ENCODE measurements at places on chromosomes 16 and 17.

DNA sequence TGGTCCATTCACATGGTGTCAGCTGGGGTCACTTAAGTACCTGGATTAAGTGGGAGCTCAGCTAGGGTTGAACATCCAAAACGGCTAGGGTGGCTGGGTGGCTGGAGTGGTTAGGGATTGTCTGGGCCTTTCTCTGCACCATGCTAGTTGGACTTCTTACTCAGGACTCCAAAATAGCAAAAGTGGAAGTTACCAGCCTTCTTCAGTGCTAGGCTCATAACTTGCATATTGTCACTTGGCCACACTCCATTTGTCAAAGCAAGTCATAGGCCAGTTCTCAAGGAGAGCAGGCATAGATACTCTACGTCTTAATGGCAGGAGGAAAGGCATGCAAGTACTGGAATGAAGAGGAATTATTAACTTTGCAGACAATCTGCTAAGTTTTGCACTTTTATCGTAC, 69.7 kb downstream of the ESRP2 start:
- DNase-seq: no peak
- no peak overlapping the region for H3K4me3 ChIP-seq
- no peaks in the 10 kb centered on the region for H3K4me1 ChIP-seq
- no peak overlapping the region for H3K27ac ChIP-seq

- H3K27me3 ChIP-seq: peaks cover 9% of the 10 kb centered on the region
- no peak for DNase-seq
- H3K36me3 ChIP-seq: no peaks in the 10 kb centered on the region
These were observed 1.8 kb downstream of the CORO6 start for GRCh38 chr17:29620779-29621500.

- H3K4me3 ChIP-seq: no peak overlapping the region
- peaks cover 34% of the 10 kb centered on the region for H3K36me3 ChIP-seq
- DNase-seq: no peak
These were observed 1.6 kb upstream of the SEBOX start for GRCh38 chr17:28366605-28367004.

- peaks cover 9% of the 10 kb centered on the region for H3K4me1 ChIP-seq
- H3K27ac ChIP-seq: no peak overlapping the region
- H3K36me3 ChIP-seq: peaks cover 87% of the 10 kb centered on the region
- no peak for DNase-seq
- H3K27me3 ChIP-seq: no peaks in the 10 kb centered on the region
- no peak overlapping the region for H3K4me3 ChIP-seq
These were observed 7.4 kb downstream of the TMC6 start for GRCh38 chr17:78120971-78121800.

DNA sequence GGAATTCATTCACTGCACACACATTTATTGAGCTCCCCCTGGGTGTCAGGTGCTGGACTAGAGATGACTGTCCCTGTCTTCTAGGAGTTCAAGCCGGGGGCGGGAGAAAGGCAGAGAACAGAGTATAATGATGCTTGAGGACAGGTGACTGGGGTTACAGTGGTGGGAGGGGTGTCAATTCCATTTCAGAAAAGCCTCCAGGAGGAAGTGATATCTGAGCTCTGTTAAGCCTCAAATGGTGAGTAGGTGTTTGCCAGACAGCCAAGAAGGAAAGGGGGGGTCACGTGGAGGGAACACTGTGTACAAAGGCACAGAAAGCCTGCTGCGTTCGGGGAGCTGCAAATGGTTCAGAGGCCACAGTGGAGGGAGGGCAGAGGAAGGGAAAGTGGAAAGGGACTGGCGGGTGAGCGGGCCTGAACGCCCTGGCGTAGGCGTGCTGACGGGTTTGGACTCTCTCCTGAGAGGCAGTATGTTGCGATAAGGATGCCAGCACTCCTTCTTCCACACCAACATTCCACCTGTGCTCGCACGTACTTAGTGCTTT, 9.7 kb upstream of the NXPH3 start:
- peaks cover 14% of the 10 kb centered on the region for H3K4me1 ChIP-seq
- no peak for DNase-seq
- H3K36me3 ChIP-seq: no peaks in the 10 kb centered on the region
- no peak overlapping the region for H3K27ac ChIP-seq
- peaks cover 25% of the 10 kb centered on the region for H3K27me3 ChIP-seq

- no peak for DNase-seq
- H3K27ac ChIP-seq: no peak overlapping the region
- H3K4me3 ChIP-seq: no peak overlapping the region
- H3K27me3 ChIP-seq: no peaks in the 10 kb centered on the region
These were observed 112.9 kb downstream of the GP2 start for GRCh38 chr16:20214401-20214800.

GRCh38 chr16:65313936-65314626, 192.2 kb upstream of the CDH11 start:
- no peaks in the 10 kb centered on the region for H3K4me1 ChIP-seq
- H3K4me3 ChIP-seq: no peak overlapping the region

DNA sequence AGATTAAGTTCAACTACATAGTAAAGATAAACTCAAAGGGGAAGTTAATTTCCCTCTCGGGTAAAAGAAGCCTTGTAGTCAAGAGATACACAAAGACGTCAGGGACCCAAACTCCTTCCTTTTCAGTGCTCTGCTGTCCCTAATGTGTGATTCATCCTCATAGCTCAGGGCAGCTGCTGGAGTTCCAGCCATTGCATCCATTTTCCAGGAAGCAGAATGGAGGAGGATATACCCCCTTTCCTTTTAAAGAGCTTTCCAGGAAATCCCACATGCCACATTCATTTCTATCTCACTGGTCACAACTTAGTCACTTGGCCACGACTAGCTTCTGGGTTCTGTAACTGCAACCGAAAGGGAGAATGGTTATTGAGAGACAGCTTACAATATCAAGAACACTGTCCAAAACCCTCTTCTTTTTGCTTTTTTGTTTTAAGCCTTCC, 95.3 kb downstream of the SOCS1 start:
- DNase-seq: no peak
- no peaks in the 10 kb centered on the region for H3K36me3 ChIP-seq
- no peak overlapping the region for H3K27ac ChIP-seq
- H3K27me3 ChIP-seq: no peaks in the 10 kb centered on the region

GRCh38 chr16:66713076-66713475, 16.5 kb upstream of the CMTM4 start:
- no peak overlapping the region for H3K27ac ChIP-seq
- H3K36me3 ChIP-seq: peaks cover 3% of the 10 kb centered on the region
- H3K4me1 ChIP-seq: peaks cover 8% of the 10 kb centered on the region
- H3K4me3 ChIP-seq: no peak overlapping the region
- DNase-seq: no peak

- DNase-seq: peak; percentile 57
- H3K27me3 ChIP-seq: no peaks in the 10 kb centered on the region
- peaks cover 5% of the 10 kb centered on the region for H3K4me1 ChIP-seq
- peaks cover 60% of the 10 kb centered on the region for H3K36me3 ChIP-seq
These were observed 92.3 kb downstream of the WNT3 start for GRCh38 chr17:46726206-46726605.

All from mesenchymal stem cell (in vitro differentiated cells and primary cell).